Fibroblast of skin of scalp (primary cell): ENCODE measurements at places on chromosomes 2 and 18.
A peak's percentile ranks its signal among the peaks of the same experiment; 100 is the strongest.

DNA sequence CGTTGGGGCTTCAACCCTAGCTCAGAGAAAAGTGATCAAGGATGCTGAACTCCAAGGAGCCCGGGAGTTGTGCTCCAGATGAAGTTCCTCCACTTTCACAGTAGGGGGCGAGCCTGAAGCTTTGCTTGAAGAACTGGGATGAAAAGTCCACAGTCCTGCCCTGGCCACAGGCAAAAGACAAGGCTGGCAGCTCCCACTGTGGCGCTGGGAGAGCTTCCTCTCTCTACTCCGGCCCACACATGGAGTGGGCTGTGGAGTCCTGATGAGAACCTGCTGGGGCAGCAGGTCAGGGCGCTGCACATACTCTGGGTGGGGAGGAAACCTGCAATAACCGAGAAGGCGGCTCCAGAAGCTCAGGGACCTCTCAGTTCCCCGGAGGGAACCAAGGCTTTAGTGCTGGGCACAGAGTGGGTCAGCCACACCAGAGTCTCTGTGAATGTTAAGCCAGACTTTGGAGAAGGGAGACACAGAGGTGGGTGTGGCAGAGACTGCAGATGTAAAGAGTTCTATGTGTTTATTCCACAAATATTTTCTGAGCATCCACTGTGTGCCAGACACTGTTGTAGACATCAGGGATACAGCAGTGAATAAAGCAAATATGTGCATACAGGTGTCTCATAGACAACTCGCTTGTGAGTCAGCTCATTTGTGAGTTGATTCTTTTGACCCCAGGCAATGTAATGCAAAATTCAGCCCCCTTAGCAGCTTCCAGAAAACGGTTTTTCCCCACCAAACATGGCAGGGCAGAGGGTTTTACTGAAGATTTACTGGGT, 48.0 kb upstream of the MRPL33 start:
- peak; percentile 78 for DNase-seq

- no peak for DNase-seq
Observed at GRCh38 chr18:78448106-78448505, 531.5 kb upstream of the SALL3 start.

DNA sequence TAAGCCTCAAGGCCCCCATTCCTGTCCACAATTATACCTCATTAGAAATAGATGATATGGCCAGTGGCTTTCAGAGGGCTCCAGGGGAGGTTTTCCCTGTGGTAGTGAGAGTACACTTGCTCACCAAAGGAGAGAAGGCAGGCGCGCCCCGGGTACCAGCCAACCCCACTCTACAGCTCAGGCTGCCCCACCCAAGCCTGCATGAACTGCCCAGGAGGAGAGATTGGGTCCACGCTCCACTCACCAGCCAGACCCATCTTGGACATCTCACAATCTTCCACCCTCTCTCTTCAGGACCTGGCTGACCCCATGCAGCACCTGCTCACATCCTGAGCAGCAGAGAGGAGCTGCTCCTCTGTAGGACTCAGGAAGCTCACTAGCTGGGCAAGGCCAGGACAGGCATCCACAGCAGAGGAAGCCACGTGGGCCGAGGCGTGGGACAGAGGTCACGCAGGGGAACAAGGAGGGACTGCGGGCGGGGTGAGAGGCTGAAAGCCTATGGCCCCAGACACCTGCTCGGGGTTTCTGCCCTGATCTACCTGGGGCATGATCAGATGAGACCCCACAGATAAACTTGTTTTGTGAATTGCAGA, 53.9 kb upstream of the GLI2 start:
- DNase-seq = no peak

DNA sequence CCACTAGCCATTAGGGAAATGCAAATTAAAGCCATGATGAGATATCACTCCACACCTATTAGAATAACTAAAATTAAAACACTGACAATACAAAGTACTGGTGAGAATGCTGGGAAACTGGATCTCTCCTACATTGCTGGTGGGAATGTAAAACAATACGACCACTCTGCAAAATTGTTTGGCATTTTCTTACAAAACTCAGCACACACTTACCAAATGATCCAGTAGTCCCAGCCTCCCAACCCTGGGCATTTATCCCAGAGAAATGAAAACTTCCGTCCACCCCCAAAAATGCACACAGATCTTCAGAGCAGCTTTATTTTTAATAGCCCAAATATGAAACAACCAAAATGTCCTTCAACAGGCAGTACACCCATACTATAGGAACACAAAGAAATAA, 8.9 kb upstream of the TMSB10 start:
- peak; percentile 29 for DNase-seq

GRCh38 chr2:129379411-129379810, 600.1 kb upstream of the RAB6C start:
- no peak for DNase-seq

DNA sequence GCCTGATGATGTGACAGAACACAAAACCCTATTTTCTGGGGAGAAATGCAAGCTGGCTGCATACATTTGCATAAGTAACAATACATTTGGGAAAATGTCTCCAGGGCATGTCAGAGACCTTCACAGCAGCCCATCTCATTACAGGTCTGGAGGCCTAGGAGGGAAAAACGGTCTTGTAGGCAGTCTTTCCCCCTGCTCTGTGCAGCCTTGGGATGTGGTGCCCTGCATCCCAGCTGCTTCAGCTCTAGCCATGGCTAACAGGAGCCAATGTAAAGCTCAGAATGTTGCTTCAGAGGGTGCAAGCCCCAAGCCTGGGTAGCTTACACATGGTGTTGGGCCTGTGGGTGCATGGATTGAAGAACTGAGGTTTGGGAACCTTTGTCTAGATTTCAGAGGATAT, 133.0 kb downstream of the CCDC178 start:
- no peak for DNase-seq

GRCh38 chr18:79924814-79925731, 26.4 kb downstream of the SLC66A2 start:
- DNase-seq = no peak

- peak; percentile 81 for DNase-seq
Observed at GRCh38 chr2:235025800-235026536, 74.2 kb downstream of the SH3BP4 start.

- DNase-seq = peak; percentile 11
Observed at GRCh38 chr2:191428141-191428540, 182.9 kb downstream of the MYO1B start.

DNA sequence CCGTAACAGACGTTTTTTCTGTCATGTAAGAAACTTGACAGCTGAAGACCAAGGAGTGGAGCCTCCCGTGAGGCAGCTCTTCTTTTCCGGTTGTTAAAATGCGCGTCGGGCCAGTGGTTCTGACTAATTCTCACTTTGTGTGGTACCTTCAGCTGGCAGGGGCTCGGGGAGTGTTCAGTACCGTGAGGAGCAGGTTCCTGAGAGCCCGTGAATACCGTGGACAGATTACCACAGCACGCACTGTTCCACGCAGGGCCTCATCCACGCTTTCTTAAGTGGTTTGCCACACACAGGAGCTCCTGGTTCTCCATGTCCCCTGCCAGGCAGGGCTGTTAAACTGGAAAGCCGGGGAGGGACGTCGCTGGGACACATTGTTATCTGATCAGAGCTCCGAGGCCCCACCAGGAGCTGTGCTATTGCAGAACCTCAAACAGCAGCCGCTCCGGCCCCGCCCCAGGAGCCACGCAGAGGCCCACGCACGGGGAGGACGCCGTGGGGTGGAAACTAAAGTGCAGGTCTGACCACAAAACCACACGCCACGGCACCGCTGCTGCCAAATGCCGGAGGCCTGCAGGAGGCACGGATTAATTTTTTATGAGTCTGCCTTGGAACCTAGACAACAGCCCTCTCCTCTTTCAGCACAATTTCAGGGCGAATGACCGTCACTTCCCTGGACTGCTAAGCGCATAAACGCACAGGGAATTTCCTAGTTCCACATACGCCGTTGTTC, 43.3 kb downstream of the NFATC1 start:
- peak; percentile 47 for DNase-seq
